Cardiac muscle cell (in vitro differentiated cells and primary cell): ENCODE measurements at places on chromosomes 5 and 9. TPM values are rescaled to one million over a fixed set of nuclear protein-coding genes. Genes with fewer than 3 reads are reported as not detected.

UTP15 gene
- 8.1 and 15.8 TPM in 2 replicates for polyA plus RNA-seq

LOX gene
- 2.0 and 2.6 TPM in 2 replicates for polyA plus RNA-seq

KCNV2 gene
- 0.49 and 0.81 TPM in 2 replicates for polyA plus RNA-seq

CD180 gene
- not detected in 2 replicates for polyA plus RNA-seq

SPATA9 gene
- 1.3 and 1.8 TPM in 2 replicates for polyA plus RNA-seq

HAPLN1 gene
- 9.9 and 35.2 TPM in 2 replicates for polyA plus RNA-seq

CSF1R gene
- polyA plus RNA-seq, result 0.48 and 0.50 TPM in 2 replicates

IL11RA gene
- polyA plus RNA-seq, result 88.2 and 120 TPM in 2 replicates

C5orf58 gene
- polyA plus RNA-seq, result not detected in 2 replicates

MAPK9 gene
- polyA plus RNA-seq, result 37.0 and 45.3 TPM in 2 replicates

SPATA24 gene
- 12.8 and 29.0 TPM in 2 replicates for polyA plus RNA-seq
